Pulmonary artery endothelial cell (primary cell): ENCODE measurements at places on chromosomes 16 and 17. TPM values are rescaled to one million over a fixed set of nuclear protein-coding genes. Genes with fewer than 3 reads are reported as not detected.

Gene ABHD15
- total RNA-seq: 7.1 and 9.1 TPM in 2 replicates

Gene MYH11
- not detected in 2 replicates for total RNA-seq

Gene GPR142
- not detected in 2 replicates for total RNA-seq

Gene PIPOX
- total RNA-seq: 0.92 and 2.0 TPM in 2 replicates

Gene KCNJ12
- total RNA-seq: 0.81 and 3.3 TPM in 2 replicates

Gene NOTUM
- total RNA-seq: 0.07 TPM in 1 of 2 replicates, not detected in the other

Gene TMEM208
- total RNA-seq: 27.5 and 30.0 TPM in 2 replicates

Gene MGAT5B
- total RNA-seq: 0.53 and 1.4 TPM in 2 replicates

Gene ADGRG3
- not detected in 2 replicates for total RNA-seq

Gene SDK2
- total RNA-seq: under 0.01 and 0.04 TPM in 2 replicates

Gene OR1A1
- total RNA-seq: not detected in 2 replicates

Gene KRT24
- not detected in 2 replicates for total RNA-seq

Gene PRSS8
- not detected in 2 replicates for total RNA-seq
